ENCODE measurements at places on chromosomes 4 and X.
A peak's percentile ranks its signal among the peaks of the same experiment; 100 is the strongest.

DNA sequence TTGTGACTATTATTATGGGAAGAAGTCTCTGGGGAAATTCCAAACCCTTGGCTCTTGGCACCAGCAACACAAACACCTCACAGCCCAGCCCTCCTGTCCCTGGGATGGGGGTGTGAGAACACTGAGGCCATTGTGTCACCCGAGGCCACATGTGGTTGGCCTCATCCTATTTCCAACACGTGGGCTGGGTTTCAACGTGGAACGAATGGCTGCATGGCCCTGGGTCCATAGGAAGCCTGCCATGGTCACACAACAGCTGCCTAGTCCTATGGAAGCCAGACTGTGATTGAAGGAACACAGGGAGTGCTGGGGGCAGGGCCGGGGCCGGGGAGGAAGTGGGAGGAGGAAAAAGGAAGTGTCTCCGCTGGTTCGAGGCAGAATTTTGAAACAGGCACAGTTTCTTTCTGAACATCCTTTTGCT lies 10.0 kb downstream of the CLCN4 start:
- no peak overlapping the region for H3K27ac ChIP-seq
- H3K4me1 ChIP-seq: no peaks in the 10 kb centered on the region
- no peak for DNase-seq
- peaks cover 5% of the 10 kb centered on the region for H3K27me3 ChIP-seq
- H3K4me3 ChIP-seq: peak overlapping the region; percentile 25

DNA sequence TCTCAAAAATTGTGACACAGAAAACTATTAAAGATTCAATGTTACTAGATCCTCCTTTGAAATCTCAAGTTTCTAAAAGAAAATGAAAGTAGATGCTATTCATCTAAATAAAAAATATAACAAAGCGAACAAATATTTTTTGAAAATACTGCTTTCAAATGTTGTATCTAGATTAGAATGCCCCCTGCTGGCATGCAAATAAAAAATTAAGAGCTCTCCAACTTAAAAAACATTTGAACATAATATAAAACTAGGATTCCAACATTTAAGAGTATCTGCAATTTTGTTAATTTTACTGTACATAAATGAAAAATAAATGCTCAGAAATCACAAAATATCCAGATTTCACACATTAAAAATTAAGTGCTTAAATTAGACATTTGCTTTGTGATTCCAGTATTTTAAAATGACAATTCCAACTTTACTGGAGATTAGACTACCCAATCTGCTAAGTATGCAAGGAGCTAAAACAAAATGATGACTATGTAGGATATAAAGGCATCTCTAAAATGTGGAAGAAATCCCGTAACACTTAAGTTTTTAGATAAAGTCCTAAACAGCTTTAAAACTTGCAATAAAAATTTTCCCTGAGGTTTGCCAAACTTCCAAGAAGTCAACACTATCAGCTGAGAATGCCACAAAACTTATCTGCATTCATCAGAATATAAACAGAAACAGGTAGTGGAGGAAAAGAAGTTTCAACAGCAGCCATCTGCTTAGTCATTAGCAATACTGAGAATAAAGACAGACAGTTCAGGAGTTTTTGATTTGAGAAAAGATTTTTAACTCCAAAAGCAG lies 32.7 kb downstream of the DHX15 start:
- H3K27me3 ChIP-seq: no peaks in the 10 kb centered on the region
- no peak for DNase-seq
- H3K4me3 ChIP-seq: no peak overlapping the region

DNA sequence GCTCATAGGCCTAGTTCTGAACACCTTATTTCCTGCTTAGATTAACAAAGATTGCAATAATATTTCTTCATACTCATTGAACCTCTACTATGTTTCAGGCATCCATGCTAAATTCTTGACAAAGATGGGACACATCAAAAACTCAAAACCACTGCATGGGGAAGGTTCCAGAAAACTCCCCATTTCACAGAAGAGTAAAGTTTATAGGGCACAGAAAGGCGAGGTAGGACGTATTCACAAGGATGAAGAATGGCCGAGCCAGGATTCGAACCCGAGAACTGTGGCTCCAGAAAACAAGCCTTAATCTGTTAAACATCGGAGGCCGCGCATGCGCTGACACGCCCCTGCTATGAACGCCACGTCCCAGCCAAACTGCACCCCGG lies 688 bp downstream of the UXT start:
- H3K36me3 ChIP-seq: peaks cover 51% of the 10 kb centered on the region
- no peak for DNase-seq
- peaks cover 7% of the 10 kb centered on the region for H3K4me1 ChIP-seq
- H3K27me3 ChIP-seq: no peaks in the 10 kb centered on the region

- H3K36me3 ChIP-seq: peaks cover 3% of the 10 kb centered on the region
- no peak overlapping the region for H3K27ac ChIP-seq
- no peaks in the 10 kb centered on the region for H3K4me1 ChIP-seq
- DNase-seq: no peak
Measured at GRCh38 chr4:161376275-161376674, 787.5 kb downstream of the FSTL5 start.

DNA sequence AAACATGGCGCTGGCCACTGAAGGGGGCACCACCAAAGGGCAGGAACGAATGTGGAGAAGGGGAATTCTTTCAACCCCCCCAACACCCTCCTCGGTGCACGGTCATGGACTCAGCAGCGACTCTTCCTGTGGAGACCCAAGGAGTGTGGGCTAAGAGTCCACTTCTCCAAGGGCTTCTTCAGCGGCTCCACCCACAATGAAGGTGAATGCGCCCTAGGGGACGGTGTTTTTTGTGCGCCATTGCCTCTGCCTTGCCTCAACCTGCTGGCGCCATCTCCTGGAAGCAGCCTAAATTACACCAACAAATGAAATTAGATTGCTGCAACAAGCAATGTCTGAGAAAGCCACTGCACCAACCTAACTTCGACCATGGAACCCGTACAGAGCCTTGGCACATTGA lies 169.2 kb upstream of the MAGEB18 start:
- H3K36me3 ChIP-seq: no peaks in the 10 kb centered on the region
- H3K4me3 ChIP-seq: no peak overlapping the region
- no peaks in the 10 kb centered on the region for H3K27me3 ChIP-seq
- H3K27ac ChIP-seq: no peak overlapping the region

DNA sequence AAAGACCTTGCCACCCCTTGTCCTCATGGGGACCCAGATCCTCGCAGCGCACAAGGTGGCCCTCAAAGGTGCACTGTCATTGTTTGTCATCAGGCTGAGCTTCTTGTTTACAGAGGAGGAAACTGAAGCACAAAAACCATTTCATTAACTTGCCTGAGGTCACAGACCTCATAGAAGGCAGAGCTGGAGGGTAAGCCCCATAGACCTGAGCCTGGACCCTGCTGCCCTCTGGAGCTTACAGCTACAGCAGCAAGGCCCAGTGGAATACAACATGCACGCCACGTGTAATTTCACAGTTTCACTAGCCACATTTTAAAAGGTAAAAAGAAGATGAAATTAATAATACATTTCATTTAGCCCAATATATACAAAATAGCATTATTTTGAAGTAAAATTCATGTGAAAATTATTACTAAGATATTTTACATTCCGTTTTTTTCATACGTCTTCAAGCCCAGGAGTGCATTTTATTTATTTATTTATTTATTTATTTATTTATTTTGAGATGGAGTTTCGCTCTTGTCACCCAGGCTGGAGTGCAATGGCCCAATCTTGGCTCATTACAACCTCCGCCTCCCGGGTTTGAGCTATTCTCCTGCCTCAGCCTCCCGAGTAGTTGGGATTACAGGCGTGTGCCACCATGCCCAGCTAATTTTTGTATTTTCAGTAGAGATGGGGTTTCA lies 8.8 kb downstream of the JAKMIP1 start:
- no peak overlapping the region for H3K27ac ChIP-seq
- no peaks in the 10 kb centered on the region for H3K27me3 ChIP-seq
- peaks cover 6% of the 10 kb centered on the region for H3K36me3 ChIP-seq

DNA sequence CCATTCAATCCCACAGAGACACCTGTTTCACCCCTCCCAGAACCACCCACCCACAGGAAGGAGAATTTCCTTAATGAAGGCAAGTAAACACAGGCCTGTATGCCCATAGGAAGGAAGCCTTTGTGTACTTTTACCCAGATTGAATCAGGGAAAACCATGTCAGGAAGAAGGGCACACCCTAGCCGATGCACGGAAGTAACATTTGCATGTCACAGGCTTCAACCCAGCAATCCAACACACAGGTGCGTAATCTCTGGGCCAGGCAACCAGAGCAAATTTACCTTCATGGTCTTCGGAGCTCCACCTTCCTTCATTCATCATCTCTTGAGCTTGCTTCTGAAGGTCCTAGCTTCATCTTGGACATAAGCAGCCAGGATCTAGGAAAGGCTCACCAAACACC lies 206.3 kb downstream of the SHROOM3 start:
- H3K4me1 ChIP-seq: no peaks in the 10 kb centered on the region
- no peak overlapping the region for H3K4me3 ChIP-seq
- no peak for DNase-seq
- H3K27ac ChIP-seq: no peak overlapping the region

GRCh38 chrX:68571610-68572311 lies 72.9 kb downstream of the YIPF6 start:
- DNase-seq: no peak
- H3K27me3 ChIP-seq: no peaks in the 10 kb centered on the region
- no peaks in the 10 kb centered on the region for H3K36me3 ChIP-seq
- H3K27ac ChIP-seq: no peak overlapping the region

GRCh38 chr4:142701017-142701416 lies 145.1 kb downstream of the INPP4B start:
- peaks cover 6% of the 10 kb centered on the region for H3K4me1 ChIP-seq
- no peaks in the 10 kb centered on the region for H3K36me3 ChIP-seq
- H3K27me3 ChIP-seq: no peaks in the 10 kb centered on the region
- no peak overlapping the region for H3K4me3 ChIP-seq

- no peaks in the 10 kb centered on the region for H3K36me3 ChIP-seq
- no peaks in the 10 kb centered on the region for H3K27me3 ChIP-seq
- no peak overlapping the region for H3K4me3 ChIP-seq
- no peak overlapping the region for H3K27ac ChIP-seq
- H3K4me1 ChIP-seq: no peaks in the 10 kb centered on the region
- DNase-seq: no peak
Measured at GRCh38 chrX:138127314-138127713, 561.4 kb downstream of the ZIC3 start.

DNA sequence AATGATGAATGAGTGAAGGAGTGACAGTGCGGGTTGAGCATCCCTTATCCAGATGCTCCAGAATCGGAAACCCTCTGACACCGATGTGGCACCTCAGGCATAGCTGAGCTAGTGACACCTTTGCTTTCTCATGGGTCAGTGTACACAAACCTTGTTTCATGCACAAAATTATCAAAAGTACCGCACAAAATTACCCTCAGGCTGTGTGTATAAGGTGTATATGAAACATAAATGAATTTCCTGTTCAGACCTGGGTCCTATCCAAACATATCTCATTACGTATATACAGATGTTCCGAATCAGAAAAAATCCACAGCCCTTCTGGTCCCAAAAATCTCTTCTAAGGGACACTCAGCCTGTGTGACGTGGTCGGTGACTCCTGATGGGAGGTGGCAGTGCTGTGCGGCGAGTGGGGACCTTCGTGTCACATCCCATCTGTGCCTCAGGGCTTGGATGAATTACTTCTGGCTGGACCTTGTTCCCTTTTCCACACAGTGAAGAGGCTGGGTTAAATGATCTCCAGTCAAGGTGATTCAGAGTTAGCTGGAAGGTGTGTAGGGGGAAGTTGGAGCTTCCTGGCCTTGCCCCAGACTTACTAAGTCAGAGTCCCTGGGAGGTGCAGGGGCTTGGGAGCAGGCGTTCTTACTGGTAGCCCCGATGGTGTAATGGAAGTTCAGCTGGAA lies 18.8 kb downstream of the RGS12 start:
- H3K4me3 ChIP-seq: no peak overlapping the region
- peaks cover 3% of the 10 kb centered on the region for H3K4me1 ChIP-seq
- DNase-seq: no peak
- H3K27ac ChIP-seq: no peak overlapping the region

All from effector memory CD8-positive, alpha-beta T cell (primary cell).